ENCODE measurements at places on chromosomes 7 and 10.

- no peak for DNase-seq
These were observed 73.1 kb downstream of the CYP51A1 start for GRCh38 chr7:92061154-92061553.

DNA sequence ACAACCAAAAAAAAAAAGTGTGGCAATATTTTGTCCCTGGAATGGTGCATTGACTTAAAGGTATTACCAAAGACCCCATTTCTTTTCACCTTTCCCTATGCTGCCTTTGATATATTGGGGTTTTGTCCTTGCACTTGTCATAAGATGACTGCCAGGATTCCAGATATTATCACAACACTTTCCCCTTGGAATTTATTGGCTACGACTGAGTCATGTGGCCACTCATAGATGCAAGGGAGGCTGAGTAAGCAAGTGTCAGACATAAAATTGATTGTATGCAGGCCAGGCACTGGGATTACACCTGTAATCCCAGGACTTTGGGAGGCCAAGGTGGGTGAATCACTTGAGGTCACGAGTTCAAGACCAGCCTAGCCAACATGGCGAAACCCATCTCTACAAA is 83.6 kb downstream of the PPP1R3C start:
- DNase-seq: no peak

- DNase-seq: no peak
These were observed 226.4 kb downstream of the AGMO start for GRCh38 chr7:15335390-15335789.

DNA sequence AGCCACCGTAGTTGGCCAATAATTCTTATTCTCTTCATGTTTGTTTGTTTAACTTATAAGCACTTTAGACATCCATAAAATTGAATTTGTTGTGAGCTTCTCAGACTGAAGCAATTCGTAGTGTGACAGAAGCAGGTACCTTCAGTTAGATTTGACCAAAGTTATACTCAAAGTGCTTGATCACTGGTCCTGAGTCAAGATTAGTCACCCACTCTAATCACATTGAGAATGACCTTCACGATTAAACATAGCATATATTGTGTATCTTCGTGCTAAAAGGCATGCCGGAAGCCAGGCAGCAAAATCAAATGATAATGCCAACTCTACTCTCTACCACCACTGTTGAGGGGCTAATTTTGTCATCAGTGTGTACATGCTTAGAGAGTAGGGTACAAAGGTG is 763.7 kb upstream of the MBL2 start:
- DNase-seq: no peak

DNA sequence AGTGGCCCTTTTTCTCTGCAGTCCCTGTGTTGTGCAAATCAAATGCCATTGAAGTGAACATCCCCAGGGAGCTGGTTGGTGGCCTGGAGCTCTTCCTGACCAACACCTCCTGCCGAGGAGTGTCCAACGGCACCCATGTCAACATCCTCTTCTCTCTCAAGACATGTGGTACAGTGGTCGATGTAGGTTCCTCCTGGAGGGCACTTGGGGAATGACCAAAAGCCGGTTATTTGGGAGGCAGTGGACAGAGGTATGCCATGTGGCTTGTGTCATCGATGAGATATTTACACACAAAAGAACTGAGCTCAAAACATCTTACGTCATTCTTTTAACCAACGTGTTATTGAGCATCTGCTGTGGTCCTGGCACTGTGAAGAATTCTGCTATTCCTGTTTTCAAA is 19.7 kb downstream of the OIT3 start:
- no peak for DNase-seq
